ENCODE measurements at places on chromosomes 11 and 22. TPM values are rescaled to one million over a fixed set of nuclear protein-coding genes. Genes with fewer than 3 reads are reported as not detected.

FGF19 gene
- total RNA-seq: 0.09 TPM

TMPRSS5 gene
- 1.2 TPM for total RNA-seq

- DNase-seq: no peak
Measured at GRCh38 chr11:623999-624704, 603 bp downstream of the CDHR5 start.

DNA sequence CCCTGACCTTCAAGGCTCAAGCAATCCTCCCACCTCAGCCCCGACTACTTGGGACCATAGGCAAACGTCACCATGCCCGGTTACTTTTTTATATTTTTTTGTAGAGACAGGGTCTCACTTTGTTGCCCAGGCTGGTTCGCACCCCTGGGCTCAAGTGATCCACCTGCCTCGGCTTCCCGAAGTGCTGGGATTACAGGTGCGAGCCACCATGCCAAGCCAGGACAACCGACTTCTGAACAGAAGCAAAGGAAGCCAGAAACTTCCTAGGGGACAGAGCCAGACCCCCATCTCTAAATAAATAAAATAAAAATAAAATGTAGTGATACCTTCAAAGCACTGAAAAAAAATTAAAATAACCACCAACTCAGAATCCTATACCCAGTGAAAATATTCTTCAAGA lies 26.4 kb downstream of the C11orf58 start:
- no peak for DNase-seq
